ENCODE measurements at places on chromosomes 7 and 10. TPM values are rescaled to one million over a fixed set of nuclear protein-coding genes. Genes with fewer than 3 reads are reported as not detected.

TEX36 gene
- total RNA-seq: not detected

PNLIPRP2 gene
- total RNA-seq: not detected

ABCB1 gene
- 0.77 TPM for total RNA-seq

NRAP gene
- not detected for total RNA-seq

SPDYE9 gene
- total RNA-seq: not detected

MGAM2 gene
- total RNA-seq: not detected

PRSS2 gene
- total RNA-seq: not detected

EBLN1 gene
- total RNA-seq: not detected

ENTPD1 gene
- total RNA-seq: 3.3 TPM
